ENCODE measurements at places on chromosomes 11 and 22.

GRCh38 chr22:44710474-44711240, 8.7 kb downstream of the PRR5 start:
- DNase-seq, result no peak

DNA sequence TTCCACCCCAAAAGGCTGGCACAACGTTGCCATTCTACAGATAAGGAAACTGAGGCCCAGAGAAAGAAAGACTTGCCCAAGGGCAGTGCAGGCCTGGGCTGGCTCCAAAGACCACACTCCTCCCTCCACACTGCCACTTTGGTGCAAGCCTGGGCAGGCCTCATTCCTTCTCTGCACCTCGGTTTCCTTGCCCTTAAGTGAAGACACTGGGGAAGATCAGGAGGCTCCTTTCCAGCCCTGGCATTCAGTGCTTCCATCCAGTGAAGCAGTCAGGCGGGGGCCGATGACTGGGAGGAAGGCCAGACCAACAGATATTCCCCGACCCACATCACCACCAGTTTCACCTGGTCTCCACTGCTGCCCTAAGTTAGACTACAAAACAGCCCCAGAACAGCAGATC, 18.3 kb upstream of the TCF20 start:
- no peak for DNase-seq

- no peak for DNase-seq
Measured at GRCh38 chr22:46176508-46177003, 26.2 kb downstream of the PPARA start.

GRCh38 chr11:123561431-123561800, 93.0 kb downstream of the SCN3B start:
- no peak for DNase-seq

DNA sequence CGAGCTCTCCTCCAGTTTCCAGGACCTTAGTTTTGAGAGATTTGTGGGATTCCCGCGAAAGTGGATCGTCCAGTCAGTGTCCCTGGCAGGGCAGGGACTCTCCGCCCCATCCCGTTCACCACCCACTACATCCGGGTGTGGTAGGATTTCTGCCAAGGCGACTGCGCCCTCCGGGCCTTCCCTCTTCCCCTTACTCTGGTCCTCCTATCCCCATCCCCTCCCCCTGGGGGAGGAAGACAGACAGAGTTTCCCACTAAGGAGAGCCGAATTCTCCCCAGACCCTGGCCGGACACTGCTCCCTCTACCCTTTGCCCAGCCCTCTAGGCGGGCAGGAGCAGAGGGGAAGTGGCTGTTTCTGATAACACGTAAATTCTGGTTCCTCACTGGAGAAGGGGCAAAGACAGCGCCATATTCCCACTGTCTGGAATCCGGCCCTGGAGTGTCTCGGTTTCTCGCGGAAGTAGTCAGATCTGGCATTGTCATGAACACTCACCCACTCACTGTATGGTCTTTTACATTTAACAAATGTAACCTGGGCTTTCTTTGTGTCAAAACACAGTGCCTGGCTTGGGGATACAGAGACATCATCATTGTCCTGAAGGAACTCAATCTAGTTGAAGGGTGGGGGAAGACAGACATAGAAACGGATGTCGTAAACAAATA, 1.1 kb upstream of the NECTIN1 start:
- no peak for DNase-seq

- DNase-seq, result no peak
Measured at GRCh38 chr22:23824476-23825245, 14.1 kb downstream of the DERL3 start.

GRCh38 chr11:18772211-18772610, 19.4 kb downstream of the PTPN5 start:
- DNase-seq, result no peak

DNA sequence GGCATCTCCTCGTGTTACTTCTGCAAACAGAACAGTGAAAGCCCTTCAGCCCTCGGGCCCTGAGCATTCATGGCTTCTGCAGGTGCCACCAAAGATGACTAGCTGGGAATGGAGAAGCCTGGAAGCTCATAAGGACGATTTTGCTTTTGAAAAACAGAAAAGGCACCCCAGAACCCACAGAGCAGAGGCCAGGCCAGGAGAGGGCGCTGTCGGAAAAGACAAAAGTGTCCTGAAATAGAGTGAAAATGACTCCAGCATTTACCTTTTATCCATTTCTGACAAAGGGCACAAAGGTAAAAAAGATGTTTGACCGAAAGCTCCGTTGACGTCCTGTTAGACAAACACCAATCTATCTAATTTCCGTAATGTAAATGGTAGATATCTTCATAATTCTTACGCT, 37.6 kb downstream of the ZNF195 start:
- peak; percentile 72 for DNase-seq
